Fibroblast of skin of left biceps (primary cell): ENCODE measurements at places on chromosomes 4 and X.

DNA sequence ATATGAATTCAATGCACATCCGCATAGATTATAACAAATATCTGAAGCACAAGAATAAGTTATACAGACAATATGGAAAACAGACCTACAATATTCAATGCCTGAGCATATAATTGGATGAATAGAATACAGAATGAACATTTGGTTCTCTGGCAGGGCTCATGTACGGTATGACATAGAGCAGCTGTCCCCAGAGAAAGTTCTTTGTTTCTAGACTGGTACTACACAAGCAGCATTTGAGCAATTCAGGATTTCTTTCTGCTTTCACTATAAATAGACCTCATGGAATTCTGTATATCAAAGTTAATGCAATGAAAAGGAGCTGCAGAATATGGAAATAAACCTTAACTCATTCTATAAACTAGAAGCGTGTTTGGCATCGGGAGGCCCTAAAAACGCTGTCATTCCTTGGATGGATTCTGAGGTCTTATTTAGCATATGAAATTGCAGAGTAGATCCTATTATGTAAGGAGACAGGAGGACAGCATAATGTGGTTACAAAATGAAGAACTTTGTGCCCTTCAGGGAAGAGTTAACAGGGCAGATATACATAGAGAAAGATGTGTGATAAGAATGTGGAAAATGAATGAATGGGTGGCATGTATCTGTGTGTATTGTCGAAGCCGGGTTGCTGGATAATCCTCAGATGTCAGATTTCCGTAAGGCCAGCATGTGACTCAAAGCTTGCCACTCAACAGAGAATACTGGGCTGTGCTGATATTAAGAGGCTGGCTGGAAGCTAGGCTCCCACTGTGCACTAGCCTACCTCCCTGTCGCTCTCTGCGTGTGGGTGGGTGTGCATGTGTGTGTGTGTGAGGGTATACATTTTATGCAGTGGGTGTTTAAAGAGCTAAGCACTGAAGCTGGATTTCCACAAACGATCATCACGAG, 103.3 kb upstream of the SLC4A4 start:
- no peak for DNase-seq

DNA sequence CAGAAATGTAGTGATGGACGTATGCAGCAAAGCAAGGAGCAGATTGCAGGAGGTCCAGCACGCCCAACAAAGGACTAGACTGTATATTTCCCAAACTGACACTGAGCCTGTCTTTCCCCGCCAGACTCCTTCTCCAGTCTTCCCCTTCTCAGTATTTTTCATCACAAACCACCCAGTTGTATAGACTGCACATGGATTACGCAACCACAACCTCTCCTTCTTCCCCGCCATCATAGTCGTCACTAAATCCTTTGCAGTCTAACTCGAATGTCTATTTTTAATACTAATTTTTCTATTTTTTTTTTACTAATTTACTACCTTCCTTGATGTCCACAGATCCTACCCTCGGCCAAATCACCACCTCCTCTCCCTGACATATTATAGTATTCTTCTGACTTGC, 105.4 kb downstream of the MTNR1A start:
- DNase-seq, result no peak

- DNase-seq, result no peak
Observed at GRCh38 chrX:55159551-55159950, 60.6 kb upstream of the PAGE5 start.

DNA sequence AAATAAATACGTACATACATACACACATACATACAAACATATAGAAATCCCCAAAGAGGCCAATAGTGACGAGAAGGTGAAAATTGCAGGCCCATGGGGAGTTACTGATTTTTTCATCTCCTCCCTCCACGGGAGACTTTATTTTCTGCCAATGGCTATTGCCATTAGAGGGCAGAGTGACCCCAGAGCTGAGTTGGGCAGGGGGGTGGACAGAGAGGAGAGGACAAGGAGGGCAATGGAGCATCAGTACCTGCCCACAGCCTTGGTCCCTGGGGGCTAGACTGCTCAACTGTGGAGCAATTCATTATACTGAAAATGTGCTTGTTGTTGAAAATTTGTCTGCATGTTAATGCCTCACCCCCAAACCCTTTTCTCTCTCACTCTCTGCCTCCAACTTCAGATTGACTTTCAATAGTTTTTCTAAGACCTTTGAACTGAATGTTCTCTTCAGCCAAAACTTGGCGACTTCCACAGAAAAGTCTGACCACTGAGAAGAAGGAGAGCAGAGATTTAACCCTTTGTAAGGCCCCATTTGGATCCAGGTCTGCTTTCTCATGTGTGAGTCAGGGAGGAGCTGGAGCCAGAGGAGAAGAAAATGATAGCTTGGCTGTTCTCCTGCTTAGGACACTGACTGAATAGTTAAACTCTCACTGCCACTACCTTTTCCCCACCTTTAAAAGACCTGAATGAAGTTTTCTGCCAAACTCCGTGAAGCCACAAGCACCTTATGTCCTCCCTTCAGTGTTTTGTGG, 180.7 kb downstream of the AR start:
- DNase-seq, result no peak

- DNase-seq, result no peak
Observed at GRCh38 chr4:145816091-145816490, 122.5 kb downstream of the ZNF827 start.

DNA sequence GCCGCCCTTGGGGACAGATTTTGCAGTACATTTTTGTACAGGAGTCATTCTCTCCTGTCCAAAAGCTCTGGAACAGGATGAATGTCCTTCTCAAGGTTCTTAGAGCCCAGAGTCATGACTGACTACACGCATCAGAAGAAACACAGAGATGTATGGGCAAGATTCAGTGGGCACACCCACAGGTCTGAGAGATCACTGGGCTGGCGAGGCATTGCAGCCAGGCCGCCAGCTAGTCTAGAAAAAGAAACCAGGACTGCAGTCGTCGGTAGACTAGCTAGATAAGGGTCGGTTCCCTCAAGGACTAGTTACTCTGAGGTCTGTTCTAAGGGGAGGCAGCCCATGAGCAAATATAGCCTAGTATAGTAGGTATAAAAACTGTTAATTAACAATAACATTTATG, 19.8 kb downstream of the GBA3 start:
- no peak for DNase-seq

DNA sequence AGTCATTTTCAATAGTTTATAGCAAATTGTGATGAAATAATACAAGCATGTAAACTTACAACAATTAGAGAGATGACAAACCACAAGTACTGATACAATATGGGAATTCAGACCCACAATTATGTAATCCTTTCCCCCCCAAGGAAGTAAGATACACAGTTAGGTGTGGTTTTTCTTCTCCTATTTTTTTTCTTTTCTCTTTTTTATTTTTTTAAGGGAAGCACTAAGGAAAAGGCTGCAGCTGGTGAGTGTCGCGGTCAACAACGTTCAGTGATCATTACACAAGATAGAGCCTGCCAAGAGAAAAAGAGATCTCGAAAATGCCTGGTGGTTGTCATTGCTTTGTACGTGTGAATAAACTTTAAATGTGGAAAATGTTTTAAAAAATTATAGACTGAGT, 9.8 kb downstream of the NDNF start:
- no peak for DNase-seq
